WTC11 (cell line): ENCODE measurements at places on chromosomes 1 and 21. TPM values are rescaled to one million over a fixed set of nuclear protein-coding genes. Genes with fewer than 3 reads are reported as not detected.

The SLC30A2 gene
- total RNA-seq = 0.15 to 0.41 TPM (median 0.41 TPM) in 3 replicates

The CLCA4 gene
- total RNA-seq = not detected in 3 replicates

The MEGF6 gene
- total RNA-seq = 24.9 to 32.4 TPM (median 27.2 TPM) in 3 replicates

The UQCRH gene
- 584 to 663 TPM (median 611 TPM) in 3 replicates for total RNA-seq

The KCNJ6 gene
- 0.23 to 0.35 TPM (median 0.34 TPM) in 3 replicates for total RNA-seq

The AGBL4 gene
- 0.30 to 0.87 TPM (median 0.32 TPM) in 3 replicates for total RNA-seq
